Activated CD4-positive, CD25-positive, alpha-beta regulatory T cell treated with anti-CD3 and anti-CD28 coated beads, Interleukin-2, amount 50 U/mL, for 24 hours (primary cell): ENCODE measurements at places on chromosomes 3 and 15.

- no peak for ATAC-seq
These were observed 83.5 kb downstream of the MEGF11 start for GRCh38 chr15:66170042-66170441.

- ATAC-seq = no peak
These were observed 277.3 kb downstream of the UACA start for GRCh38 chr15:70486012-70486411.

- ATAC-seq = no peak
These were observed 90.6 kb downstream of the ATP10A start for GRCh38 chr15:25772500-25772899.

GRCh38 chr3:188508454-188508853, 354.5 kb downstream of the LPP start:
- no peak for ATAC-seq

DNA sequence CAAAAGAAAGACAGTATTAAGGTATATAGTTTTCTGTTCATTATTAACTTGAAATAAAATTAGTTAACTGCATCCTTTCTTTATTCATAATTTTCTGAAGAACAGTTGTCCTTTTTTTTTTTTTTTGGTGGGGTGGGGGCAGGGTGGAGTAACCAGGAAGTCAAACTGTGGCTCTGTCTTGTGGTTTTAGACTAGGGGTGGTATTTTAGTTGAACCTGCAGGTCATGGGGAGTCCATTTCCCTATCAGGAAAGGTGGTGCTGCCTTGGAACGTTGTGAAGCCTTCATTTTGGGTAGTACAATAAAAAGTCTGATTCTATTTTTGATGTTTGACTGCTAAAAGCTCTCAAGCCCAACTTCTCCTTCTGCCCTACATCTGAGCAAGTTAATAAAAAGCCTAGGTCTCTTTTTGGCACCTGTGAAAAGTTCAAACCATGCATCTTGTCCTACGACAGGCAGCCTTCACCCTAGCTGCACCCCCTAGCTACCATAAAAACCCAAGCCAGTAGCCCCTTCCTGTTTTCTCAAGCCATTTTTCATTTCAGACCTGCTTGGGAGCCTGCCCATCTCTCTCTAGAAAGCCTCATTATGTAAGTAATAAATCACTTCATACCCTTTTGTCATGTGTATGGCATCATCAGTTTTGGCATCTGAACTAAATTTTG, 31.2 kb upstream of the RIOX2 start:
- ATAC-seq = no peak

DNA sequence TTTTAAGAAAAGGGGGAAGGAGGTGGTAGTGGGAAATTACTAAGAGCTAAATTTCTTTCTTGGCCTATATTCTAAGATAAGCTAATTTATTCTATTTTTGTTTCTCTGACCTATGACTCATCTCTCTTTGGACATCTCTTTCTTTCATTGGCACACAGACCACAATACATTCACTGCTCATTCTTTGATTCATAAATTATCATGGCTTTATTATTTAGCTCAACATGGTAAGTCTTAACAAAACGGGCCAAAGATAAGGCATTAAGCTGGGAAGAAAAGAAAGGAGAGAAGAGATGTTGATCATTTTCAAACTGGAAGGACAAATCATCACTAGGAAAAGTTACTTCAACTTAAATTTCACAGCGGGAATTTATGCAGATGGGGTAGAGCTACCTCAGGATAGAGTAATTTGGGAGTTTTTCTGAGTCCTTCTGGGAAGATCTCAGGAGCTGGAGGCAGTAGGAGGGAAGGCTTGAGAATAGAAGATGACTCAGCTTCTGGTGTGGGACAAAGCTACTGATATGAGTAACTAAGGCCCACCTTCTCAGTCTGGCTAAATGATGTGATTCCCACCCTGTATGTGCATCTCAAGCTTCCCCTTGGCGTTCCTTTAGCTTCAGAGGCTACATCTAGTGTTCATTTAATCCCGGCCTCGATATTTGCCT, 7.5 kb upstream of the ALCAM start:
- peak; percentile 47 for ATAC-seq

DNA sequence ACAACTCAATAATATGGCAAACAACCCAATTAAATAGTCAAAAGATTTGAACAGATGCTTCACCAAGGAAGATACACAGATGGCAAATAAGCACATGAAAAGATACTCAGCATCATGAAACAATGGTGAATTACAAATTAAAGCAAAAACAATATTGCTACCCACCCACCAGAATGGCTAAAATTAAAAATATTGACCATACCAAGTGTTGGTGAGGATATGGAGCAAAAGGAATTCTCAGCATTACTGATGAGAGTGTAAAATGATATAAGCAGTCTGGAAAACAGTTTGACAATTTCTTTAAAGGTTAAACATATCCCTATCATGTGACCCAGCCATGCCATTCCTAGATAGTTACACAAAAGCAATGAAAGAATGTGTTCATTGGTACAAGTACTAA, 5.7 kb upstream of the PXYLP1 start:
- ATAC-seq = no peak

DNA sequence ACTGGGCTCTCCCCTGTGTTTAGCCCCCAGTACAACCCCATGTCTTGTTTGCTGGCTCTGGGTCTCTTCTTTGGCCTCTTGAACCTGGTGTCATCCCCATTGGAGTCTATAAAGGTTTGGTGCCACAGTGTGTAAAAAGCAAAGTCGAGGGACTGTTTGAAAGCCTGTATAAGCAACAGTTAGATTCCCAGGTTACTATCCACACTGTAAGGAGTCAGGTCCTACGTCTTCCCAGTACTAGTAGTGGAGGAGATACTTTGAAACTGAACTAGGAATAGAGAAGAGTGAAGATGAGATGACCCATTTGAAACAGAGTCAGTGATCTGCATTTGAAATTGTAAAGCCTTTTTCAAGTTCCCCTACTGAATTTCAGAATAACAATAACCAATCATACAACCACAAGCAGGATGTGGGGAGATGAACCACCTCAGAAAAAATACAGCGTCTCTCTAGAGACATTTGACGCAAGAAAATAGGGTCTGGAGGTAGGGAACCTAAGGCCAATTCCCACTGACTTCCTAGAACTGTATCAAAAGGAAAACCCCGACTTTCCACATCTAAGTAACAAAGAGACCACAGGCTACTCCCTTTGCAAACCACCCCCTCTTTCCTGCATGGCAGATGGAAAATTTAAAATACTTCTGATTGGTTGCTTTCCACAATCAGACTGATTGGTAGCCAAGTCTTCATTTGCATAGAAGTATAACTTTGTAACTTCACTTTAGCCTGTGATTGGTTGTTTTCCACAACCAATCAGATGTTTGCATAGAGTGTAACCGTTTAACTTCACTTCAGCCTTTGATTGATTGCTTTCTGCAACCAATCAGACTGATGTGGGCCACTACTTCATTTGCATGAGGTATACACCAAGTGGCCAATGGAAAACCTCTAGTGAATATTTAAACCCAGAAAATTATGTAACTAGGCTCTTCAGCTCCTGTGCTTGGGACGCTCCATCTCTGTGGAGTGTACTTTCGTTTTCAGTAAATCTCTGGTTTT, 49.9 kb upstream of the NEDD4 start:
- peak; percentile 85 for ATAC-seq

GRCh38 chr15:91521996-91522395, 331.5 kb upstream of the SLCO3A1 start:
- ATAC-seq = peak; percentile 46

DNA sequence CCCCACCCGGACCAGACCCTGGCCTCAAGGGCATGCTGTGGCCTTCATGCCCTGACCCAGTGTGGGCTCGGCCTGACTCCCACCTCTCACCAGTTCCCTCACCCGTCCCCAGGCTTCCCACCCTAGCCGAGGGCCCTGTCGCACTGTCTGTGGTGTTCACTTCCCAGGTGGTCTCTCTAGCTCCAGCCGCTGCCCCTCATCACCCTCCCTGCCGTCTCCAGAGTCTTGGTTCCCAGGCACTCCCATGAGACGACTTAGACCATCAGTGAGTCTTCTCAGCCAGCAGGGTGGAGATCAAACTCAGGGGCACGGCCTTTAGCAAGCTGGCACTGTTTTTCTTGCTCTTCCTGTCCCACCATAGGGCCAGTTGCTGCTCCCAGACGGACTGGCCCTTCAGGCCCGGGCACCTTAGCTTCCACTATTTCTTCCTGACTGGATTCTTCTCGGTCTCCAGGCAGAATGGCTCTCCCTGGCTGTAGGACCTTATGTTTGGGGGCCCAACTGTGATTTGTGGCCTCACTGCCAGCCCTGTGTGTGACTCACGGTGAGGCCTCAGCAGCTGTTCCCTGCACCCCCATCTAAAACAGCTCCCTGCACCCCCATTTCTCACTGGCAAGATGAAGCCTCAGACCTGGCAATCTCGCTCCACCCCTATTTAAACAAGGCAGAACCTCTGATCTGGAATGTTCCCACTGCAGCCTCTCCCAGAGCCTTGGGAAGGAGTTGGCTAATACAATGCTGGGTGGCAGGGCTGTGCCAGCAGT, 9.4 kb upstream of the PCSK6 start:
- no peak for ATAC-seq

DNA sequence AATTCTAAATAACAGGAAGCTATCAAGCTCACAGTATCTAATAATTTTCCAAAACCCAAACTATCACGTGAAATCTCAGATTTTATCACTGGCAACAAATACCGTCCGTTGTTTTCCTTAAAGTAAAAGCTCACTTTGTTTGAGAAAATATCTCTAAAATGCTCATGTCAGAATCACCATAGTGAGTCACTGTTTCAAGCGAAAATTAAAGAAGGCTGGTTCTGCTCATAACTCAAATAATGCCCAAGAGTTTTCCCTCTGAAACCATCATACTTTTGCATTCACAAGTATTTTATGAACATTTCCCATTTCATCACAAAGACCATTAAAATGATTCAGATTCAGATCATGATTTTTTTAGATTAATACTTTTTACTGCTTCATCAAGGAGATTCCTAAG, 50.6 kb downstream of the TBL1XR1 start:
- peak; percentile 36 for ATAC-seq

DNA sequence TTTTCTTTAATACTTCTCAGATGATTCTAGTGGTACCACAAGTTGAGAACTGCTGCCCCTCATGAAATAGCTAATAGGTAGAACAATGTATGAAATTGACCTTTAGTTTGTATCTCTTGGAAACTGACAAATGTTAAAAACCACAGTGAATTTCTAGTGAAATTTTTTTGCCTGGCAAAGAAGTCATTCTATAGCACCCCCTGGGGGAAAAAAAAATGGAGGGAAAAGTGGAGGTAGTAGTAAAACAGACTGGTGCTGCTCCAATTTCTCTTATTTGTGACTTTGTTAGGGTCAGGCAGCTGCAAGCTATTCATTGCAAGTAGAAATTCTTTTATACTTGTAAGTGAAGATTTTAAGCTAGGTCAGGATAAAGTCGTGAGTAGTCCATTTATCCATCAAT, 605.0 kb downstream of the NLGN1 start:
- no peak for ATAC-seq

GRCh38 chr3:155504682-155505081, 211.2 kb upstream of the STRIT1 start:
- no peak for ATAC-seq

DNA sequence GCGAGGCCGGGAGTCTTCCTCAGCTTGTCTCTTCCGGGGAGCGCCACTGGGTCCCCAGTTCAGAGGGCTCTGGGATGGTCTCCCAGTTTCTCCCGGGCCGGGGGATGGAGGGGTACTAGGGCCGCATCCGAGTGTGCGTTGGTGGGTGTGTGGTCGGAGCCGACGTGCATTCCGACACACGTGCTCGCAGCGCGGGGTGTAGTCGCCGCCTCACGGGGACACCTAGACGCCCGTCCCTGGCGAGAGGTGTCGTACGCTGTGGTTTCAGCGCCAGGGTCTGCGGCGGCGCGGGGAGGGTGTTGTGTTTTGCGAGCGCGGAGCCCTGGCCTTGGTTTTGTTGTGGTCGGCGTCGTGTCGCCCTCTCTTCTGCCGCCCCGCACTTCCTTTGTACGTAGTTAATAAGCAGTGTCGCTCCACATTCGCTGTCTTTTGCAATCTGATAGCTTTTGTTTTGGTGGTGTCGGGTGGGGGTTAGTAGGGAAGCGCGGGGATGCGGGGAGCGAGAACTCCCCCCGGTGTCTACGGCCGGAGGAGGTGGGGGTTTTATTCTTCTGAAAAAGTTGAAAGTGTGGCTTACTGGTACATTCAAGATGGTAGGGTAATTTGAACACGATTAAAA, 2.2 kb downstream of the IGF1R start:
- no peak for ATAC-seq

- ATAC-seq = no peak
These were observed 31.3 kb downstream of the ALCAM start for GRCh38 chr3:105397974-105398373.

- ATAC-seq = no peak
These were observed 16.1 kb downstream of the FGF7 start for GRCh38 chr15:49438962-49439631.

DNA sequence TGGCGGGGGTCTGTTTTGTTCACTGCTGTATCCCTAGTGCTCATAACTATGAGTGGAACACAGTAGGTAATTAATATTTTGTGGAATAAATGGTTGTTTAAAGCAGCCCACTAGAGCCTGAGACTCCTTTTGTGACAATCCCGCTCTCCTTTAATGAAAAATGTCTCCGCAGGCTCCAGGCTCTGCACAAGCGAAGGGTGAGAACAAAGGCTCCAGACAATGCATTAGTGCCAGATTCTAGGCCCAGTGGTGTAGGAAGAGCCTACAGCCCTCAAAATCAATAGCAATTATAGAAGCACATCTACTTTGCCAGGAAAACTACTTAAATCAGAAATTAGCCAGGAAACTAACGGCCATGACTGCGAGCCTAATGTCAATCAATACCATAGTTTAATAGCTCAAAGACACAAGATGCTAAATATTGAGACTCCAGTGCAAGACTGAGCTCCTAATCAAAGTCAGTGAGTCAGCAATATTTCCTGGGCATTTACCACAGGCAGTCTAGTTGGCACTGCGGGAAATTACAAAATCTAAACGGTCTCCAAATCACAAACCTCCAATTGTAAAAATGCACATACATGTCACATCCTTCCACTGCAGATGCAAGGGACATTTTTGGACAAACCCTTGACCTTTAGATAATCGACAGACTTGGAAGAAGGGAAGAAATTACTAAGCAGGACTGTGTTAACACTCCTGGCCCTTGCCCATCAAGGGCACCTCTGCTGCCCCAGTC, 2.3 kb downstream of the ANXA2 start:
- no peak for ATAC-seq

DNA sequence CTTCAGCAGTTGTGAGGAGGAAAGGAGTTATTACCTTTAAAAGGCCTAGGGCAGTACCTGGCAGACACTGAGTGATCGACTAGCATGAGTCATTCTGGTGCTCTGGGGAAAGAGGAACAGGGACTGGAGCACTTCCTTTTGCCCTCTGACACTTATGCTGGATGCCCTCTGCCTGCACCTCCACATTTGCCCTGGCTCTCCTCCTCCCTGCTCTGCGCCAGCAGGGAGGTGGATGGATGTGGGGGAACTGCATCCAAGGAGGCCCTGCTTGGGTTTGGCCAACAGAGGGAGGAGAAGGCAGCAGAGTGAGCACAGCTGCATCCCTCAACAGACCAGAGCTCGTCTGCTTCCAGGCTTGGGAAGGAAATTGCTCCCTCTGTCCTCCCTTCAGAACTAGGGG, 75.0 kb downstream of the SEMA5B start:
- peak; percentile 20 for ATAC-seq

DNA sequence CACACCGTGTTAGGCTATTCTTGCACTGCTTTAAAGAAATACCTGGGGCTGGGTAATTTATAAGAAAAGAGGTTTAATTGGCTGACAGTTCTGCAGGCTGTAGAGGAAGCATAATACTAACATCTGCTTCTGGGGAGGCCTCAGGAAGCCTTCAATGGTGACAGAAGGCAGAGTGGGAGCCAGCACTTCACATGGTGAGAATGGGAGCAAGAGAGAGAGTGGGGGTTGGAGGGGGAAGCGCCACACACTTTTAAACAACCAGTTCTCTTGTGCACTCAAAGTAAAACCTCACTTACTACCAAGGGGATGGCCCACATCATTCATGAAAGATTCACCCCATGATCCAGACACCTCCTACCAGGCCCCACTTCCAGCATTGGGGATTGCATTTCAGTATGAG, 181.1 kb downstream of the APBA2 start:
- no peak for ATAC-seq
